ENCODE measurements at places on chromosomes 1 and 21.
A peak's percentile ranks its signal among the peaks of the same experiment; 100 is the strongest.

DNA sequence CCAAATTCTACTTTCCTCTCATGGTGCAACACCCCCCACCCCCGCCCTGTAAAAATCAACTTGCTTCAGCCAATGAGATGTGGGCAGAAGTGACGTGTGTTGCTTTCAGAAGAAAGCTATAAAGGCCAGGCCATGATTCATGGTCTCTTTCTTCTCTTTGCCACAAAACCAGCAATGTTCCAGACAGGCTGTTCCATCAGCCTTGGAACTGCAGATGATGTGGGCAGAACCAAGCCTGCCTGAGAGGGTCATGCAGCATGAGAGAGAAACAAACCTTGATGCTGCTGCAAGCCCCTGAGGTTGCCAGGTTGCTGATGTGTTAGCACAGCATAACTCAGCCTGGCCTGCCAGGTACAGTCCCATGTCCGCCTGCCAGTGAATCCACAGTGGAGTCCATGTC, 41.8 kb downstream of the MIS18A start:
- no peak for DNase-seq

DNA sequence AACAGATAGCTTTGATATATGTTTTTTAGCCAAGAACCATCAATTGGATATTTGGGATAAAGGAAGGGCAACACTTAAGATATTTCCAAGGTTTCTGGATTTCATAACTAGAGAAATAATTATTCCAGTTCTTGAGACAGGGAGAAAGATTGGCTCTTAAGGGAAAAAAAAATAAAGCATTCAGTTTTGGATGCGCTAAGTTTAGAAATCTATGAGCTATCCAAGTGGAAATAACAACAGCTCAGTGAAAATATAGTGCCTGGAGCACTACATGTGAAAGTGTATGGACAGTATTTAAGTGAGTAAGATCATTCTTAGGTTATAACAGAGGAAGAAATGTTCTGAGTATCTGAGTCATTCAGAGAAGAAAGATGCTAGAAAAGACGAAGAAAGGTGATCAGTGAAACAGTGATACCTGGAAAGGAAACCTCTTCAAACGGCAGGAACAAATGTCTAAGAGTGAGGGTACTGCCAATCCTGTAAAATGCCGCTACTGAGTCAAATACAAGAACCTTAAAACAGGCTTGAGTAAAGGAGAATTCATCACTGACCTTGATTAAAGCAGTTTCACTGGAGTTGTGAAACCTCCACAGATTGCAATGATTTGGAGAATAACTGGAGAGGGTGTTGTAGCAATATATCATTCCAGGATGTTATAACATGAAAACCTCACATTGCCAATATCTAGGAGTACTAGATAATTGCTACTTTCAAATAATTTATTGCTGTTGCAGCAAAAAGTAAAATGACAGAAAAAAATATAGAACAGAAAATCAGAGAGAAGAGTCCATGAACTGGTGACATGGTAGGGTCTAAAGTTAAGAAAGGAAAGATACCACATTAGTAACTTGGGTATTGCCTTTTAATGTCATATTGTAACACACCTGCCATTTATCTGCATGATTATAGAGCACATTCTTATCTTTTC, 482.1 kb upstream of the RGS18 start:
- DNase-seq = no peak

- DNase-seq = no peak
Observed at GRCh38 chr1:156465747-156466365, 34.7 kb downstream of the MEF2D start.

DNA sequence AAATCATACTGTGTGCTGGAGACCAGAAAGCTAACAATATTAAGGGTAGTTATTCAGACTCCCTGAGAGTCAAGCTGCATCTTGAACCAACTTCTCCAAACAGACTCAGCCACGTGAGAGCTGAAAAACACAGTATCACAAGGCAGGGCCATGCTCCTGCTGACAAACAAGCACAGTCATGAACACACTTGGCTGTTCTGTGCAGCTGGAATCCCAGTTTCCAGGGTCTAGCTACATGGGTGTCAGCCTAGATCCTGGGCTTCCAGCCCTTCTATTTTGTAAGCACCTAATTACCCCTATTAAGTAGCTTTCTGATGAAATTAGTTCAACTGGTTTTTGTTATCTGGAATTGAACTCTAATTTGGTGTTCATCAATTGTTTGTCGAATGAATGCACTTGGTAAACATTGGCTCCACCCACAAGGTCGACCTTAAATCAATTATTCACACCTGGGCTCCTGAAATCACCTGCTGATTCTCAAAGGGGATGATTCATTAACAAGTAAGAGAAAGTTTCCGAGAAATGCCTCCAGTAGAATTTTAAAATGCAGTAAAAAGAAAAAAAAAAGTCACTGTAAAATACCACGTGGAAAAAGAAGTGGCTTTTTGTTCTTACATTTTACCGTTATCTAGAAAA, 179.3 kb downstream of the ZC3H11B start:
- DNase-seq = no peak

DNA sequence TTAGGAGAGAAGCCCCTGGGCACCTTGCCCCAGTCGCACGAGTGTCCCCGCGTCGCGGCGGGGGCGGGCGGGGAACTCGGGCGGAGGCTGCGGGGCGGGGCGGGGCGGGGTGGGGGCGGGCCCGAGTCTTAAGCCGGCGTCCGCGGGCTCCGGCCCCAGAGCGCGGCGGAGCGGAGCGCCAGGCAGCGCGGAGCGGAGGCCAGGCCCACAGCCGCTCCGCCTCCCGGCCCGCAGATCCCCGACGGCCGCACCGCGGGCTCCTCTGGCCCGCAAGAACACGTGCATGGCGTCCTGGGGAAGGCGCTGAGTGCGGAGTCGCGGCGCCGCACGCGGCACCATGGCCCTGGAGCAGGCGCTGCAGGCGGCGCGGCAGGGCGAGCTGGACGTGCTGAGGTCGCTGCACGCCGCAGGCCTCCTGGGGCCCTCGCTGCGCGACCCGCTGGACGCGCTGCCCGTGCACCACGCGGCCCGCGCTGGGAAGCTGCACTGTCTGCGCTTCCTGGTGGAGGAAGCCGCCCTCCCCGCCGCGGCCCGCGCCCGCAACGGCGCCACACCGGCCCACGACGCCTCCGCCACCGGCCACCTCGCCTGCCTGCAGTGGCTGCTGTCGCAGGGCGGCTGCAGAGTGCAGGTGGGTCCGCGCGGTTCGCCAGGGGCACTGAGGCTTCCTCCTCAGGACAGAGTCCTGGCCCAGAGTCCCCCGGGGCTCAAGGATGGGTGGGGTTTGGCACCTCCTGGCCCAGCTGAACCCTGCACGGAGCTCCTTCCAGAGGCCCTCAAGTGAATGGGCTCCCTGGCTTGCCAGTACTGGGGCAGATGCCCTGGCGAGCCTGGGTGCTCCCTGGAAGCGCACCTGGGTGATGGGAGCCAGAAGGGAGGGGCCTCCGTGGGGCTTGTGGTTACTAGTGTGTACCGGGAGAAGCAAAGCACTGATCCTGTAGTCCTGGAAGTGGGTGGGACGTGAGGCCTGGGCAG, at the start of gene ESPN:
ESPN (plus strand) TSS at position 158 of the 975 bp plus-strand sequence; CDS start at position 338, 180 bp downstream.
- no peak for DNase-seq

DNA sequence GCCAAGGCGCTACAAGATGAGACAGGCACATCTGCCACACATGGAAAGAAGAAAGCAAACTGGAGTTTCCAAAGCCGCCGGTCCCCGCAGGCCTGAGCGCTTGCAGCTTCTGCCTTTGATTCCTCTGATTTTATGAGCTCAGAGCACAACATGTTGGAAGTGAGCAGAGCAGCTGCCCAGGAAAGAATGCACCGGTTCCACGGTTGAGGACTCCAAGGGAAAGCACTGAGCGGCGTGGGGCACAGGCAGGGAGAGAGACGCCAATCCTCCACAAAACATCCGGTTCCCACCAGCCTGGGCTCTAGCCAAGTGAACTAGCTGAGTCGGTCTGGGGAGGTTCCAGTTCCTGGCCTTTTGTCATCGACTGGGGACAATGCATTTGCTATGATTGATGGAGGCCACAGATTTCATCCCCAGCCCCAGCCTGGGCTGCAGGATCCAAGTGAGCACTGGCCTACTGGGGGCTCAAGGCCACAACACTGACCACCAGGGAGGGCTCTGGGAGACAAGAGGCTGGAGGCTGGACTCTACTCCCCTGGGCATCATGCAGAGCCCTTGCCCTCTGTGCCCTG, 253.1 kb upstream of the IRF2BP2 start:
- peak; percentile 87 for DNase-seq

DNA sequence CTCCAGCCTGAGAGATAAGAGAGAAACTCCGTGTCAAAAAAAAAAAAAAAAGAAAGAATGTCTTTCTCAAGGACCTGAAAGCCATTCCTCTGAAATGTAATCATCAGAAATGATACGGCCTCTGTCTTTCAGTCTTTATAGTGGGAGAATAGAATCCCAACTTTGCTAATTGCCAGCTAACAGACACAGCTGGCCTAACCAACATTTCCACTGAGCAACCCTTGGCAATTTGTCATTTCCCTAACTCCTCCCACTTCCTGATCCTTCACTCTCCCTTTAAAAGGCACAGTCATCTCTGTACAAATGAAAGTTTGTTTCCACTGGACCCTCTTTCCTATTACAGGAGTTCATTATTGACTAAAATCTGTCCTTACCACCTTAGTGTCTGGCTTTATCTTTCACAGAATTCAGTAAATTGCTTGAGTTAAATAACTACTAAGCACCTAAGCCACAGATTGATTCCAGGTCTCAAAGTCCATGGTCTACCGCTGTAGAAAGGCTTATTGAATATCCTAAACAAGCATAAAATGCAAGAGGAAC, 4.3 kb upstream of the CBR1 start:
- no peak for DNase-seq

DNA sequence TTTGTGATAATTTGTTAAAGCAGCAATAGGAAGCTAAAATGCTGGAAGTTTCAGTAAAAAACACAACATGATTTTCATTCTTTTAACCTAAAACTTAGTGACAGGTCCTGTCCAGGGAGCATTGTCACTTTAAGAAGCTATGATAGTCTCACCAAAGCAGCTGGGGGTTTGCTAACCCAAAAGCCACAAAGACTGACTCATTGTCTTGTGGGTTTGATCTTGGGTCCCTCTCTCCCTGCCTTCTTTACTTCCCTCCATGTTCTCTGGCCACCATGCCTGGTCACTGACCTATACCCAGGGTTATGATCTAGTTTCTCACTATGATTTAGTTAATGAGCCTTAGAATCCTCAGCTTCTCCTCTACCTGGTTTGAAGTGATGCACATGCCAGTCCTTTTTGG, 213.5 kb upstream of the PTGFR start:
- DNase-seq = no peak

- DNase-seq = no peak
Observed at GRCh38 chr1:20076710-20077461, 6.9 kb downstream of the PLA2G5 start.

GRCh38 chr1:85058311-85058710, 10.0 kb upstream of the MCOLN3 start:
- no peak for DNase-seq

DNA sequence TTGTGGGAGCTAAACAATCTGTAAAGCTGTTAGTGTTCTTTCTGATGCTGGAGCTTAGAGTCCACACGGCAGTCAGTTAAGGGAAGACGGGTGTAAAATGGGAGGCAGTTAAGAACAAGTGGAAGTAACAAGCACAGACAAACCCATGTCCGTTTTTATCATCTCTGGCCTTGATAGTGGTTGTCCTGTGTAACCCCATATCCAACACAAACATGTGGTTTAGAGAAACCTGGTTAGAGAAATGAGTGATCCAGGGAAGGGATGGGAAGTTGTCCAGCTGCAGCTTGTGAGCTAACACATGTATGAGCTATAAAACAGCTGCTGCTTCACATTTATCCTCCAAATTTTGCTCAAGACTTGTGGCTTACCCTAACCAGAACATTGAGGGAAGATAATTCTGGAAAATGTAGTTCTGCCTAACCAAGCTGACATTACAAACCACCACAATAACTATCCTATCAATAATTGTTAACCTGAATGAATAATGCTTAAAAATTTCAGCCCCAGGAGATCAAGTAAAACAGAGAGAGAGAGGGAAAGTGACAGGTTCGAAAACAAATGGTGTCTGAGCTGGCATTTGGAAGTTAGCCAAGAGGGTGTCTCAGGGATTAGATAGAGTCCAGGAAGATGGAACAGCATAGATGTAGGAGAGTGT, 10.6 kb upstream of the C1orf162 start:
- DNase-seq = no peak

- DNase-seq = no peak
Observed at GRCh38 chr1:20183616-20184271, 2.2 kb upstream of the UBXN10 start.

DNA sequence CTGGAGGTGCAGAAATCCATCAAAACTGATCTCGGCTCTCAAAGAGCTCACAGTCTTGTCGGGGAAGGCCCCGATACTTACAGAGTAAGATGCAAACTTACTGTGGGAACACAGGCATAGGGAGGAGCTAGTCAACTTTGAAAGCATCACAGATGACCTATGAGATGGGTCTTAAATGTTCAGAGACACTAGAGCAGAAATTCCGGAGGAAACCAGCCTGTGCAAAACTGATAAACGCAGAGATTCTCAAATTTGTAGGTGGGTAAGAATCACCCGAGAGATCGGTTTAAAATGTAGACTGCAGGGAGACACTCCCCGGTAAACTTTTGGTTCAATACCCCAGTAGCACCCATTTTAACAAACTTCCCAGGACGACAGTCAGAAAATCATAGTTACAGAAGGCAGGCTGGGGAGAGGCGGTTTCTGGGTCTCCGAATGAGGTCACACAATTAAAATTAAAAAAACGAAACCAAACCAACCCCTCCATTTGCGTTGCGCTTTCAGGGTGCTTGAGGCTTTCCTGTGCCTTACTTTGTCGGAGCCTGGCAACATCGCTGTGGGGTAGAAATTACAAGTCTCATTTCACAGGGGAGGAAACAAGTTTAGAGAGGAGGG, 755 bp upstream of the THRAP3 start:
- no peak for DNase-seq

GRCh38 chr1:205477121-205477758, 21.4 kb upstream of the BLACAT1 start:
- DNase-seq = no peak

DNA sequence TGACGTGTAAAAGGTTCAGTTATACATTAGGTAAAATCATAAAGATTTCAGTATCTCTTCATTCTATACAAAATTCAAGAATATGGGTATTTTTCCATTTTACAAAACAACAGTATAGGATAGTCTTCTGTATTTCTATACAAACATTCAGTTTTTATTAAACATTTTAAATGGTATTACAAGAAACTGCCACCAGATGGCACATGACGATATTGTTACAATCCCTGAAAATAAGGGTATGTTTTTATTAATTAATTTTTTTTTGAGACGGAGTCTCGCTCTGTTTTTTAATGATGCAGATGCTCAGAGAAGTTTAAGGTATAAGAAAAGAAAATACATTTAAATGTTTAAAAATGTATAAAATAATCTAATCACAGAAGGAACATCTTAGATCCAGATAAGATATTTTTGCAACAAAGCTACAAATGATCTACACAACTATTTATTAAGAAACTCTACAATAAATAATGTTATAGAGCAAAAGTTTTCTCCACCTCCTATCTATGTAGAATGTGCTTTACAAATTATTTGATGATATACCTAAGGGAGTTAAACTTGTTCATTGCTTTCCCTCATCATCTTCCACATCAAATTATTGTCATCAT, 23.5 kb upstream of the RSBN1 start:
- DNase-seq = no peak
